Left kidney (tissue), 8 donors: ENCODE measurements at places on chromosomes 16 and 17.
A peak's percentile ranks its signal among the peaks of the same experiment; 100 is the strongest.

DNA sequence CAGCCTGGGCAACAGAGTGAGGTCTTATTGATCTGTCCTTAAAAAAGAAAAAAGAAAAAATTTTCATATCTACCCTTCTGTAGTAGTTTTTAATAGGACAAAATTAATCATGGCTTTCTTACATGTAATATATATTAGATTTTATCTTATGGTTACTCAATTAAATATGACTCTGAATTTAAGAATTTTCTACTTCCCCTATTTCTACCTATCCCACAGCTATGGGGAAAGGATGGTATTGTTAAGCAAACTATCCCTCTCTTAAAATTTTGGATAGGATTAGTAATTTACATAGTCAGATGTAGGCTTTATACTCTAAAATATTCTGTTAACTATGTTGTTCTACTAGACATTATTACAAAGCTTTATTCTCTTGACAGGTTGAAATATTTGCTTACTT lies 62.5 kb downstream of the NQO1 start:
- DNase-seq: no peak

GRCh38 chr16:77584205-77584859 lies 138.0 kb upstream of the NUDT7 start:
- DNase-seq: peak; percentile 65

GRCh38 chr16:1019231-1020090 lies 37.9 kb downstream of the SOX8 start:
- no peak for DNase-seq

DNA sequence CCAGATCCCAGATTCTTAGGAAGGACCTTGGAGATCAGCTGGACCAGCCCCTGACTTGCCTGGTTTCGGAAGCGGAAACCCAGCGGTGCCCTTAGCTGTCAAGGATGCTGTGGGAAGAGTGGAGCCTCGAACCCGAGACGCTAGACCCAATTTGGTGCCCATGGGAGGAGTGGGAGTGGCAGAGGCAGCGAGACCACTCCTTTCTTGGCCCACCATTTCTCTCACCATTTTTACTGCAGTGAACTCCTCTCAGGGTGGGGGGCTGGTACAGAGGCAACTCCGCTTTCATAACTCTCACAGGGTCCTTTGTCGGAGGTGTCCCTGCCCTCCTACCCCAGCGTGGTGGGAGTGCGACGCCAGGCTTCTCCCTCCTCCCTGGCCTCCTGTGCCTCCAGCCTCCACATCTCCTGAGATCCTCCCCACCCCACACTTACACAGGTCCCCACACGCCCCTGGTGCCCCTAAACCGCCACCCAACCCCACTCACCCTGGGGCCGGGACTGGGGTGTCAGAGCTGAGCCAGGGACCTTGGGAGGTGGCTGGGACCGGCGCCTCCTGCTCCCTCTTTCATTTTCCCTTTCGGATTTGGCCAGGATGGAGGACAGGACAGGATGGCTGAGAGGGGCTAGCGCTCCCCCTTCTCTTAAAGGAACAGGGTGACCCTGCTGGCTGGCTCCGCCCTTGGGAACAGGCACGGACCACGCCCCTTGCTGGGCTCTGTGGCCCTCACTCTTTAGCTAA lies at the start of gene GJD3:
Gene GJD3, minus strand, starts transcription at position 617 of the 741 bp plus-strand sequence. CDS start 922 bp downstream, outside the sequence.
- no peak for DNase-seq

- DNase-seq: no peak
These were observed 45.8 kb upstream of the ZCCHC14 start for GRCh38 chr16:87538594-87538993.
